ENCODE measurements at places on chromosomes 16 and 17.
A peak's percentile ranks its signal among the peaks of the same experiment; 100 is the strongest.

- DNase-seq = no peak
Observed at GRCh38 chr16:73279451-73279850, 231.5 kb upstream of the ZFHX3 start.

DNA sequence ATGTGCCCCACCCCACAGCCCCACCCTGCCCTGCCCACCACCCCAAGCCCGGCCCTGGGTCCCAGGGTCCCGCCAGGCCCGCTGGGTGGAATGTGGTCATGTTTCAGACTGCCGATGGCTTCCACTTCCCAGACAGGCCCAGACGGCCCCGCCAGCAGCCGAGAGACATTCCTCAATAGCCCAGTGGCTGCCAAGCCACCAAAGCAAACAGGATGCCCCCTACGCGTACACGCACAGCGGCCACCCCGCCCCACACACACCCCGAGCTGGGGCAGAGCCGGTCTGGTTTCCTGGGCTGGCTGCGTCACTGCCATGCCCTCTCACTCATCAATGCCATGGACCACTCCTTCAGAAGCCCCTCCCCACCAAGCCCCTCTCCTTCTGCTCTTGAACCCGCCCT is 1.2 kb upstream of the KRT17 start:
- no peak for DNase-seq

GRCh38 chr16:58040945-58041627 is 15.5 kb downstream of the MMP15 start:
- no peak for DNase-seq

GRCh38 chr16:25066747-25067631 is 44.6 kb upstream of the LCMT1 start:
- DNase-seq = peak; percentile 55

GRCh38 chr17:57309479-57309878 is 53.2 kb downstream of the MSI2 start:
- no peak for DNase-seq

DNA sequence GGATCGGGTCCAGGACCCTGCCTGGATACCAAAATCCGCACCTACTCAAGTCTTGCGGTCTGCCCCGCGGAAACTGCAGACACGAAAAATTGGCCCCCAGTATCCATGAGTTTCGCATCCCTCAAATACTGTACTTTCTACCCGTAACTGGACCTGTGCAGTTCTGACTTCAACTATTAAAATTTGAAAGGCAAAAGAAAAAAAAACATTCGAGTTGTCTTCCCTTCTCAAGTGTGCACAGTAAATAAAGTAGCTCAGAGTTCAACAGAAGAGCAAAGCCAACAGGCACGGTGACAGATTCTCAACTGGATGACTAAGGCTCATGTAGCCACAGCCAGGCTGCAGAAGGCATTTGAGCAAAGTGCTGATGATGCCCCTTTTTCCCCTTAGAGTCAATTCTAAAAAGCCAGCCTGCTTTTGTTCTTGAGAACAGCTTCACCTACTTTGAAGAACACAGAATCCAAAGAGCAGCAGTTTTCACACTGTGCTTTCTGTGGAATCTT is 32.5 kb downstream of the MARF1 start:
- no peak for DNase-seq

GRCh38 chr16:74304164-74304834 is 7.7 kb downstream of the PSMD7 start:
- no peak for DNase-seq

- DNase-seq = no peak
Observed at GRCh38 chr17:78315355-78316114, 44.3 kb downstream of the SOCS3 start.

DNA sequence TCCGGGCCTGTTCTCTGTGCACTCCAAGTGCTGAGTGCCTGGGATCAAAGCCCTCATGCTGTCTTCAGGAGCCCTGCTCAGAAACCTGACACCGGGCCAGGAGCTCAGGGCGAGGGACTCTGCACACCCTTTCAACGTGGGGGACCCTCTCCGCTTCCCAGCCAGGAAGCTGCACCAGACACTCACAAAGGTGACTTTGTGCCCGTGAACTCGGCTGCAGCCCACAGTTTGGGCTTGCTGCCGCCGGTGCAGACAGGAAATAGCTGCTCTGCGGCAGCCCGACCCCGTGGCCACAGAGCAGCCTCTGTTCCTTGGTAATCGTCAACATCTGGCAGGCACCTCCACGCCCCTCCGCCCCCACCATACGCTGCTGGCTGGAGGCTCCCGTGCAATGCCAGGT is 93.4 kb upstream of the METRNL start:
- DNase-seq = no peak

DNA sequence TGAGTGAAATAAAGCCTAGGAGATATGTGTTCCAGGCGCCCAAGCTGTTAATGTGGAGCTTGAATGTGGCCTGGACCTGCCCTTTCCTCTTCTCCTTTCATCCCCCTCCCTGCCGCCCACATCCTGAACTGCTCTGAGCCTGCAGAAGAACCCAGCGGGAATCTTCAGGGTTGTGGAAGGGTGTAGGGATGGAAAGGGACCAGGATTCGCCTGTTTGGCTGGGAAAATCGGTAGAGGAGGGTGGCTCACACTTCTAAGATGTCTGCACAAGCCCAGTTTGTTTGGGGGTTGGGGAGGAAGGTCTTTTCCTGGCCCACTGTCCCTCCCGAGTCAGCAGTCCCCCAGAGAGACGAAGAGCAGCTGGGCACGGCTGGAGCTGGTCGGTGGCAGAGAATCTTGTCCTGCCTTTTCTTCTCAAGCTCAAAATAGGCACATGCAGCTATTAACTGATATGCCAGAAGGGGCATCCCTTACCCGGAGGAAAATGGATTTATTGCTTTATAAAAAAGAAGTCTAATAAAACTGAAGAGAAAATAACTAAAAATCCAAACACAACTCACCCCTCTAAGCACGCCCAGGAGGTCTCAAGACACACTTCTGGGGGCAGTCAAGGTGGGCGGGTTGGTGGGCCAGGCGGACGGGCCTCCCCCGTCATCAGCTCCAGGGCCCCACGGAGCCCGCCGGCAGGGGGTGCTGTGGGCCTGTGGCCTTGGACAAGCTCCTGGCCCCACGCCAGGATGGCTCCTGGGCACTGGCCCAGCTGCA is 11.5 kb upstream of the PITPNA start:
- DNase-seq = peak; percentile 80

- no peak for DNase-seq
Observed at GRCh38 chr17:29597361-29598172, 4.6 kb downstream of the ANKRD13B start.

DNA sequence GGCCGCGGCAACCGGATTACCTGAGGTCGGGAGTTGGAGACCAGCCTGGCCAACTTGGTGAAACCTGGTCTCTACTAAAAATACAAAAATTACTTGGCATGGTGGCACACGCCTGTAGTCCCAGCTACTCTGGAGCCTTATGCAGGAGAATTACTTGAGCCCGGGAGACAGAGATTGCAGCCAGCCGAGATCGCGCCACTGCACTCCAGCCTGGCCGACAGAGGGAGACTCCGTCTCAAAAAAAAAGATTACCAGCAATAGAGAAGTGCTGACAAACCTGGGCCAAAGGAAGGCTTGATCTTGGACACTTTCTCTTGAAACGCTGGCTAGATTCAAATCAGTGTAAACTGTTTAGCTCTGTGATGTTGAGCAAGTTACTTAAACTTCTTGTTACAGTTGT is 4.3 kb downstream of the MT1H start:
- no peak for DNase-seq

DNA sequence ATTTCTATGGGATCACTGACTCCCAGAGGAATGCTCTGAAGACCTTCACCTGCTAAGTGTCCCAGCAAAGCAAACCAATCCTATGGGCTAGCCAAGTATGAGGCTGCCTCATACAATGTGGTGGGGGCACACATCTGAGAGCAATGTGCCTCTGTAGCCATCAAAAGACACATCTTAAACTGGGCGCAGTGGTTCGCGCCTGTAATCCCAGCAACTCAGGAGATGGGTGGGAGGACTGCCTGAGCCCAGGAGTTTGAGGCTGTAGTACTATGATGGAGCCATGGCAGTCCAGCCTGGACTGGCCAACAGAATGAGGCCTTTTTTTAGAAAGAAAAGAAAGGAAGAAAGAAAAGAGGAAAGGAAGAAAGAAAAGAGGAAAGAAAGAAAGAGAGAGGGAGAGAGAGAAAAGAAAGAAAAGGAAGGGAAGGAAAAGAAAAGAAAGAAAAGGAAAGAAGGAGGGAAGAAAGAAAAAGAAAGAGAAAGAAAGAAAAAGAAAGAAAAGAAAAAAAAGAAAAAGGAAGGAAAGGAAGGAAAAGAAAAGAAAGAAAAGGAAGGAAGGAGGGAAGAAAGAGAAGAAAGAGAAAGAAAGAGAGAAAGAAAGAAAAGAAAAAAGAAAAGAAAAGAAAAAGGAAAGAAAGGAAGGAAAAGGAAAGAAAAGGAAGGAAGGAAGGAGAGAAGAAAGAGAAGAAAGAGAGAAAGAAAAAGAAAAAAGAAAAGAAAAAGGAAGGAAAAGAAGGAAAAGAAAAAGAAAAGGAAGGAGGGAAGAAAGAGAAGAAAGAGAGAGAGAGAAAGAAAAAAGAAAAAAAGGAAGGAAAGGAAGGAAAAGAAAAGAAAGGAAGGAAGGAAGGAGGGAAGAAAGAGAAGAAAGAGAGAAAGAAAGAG is 430.3 kb downstream of the SLC39A11 start:
- DNase-seq = no peak

- DNase-seq = no peak
Observed at GRCh38 chr17:63350364-63350763, 95.7 kb downstream of the CYB561 start.

- DNase-seq = no peak
Observed at GRCh38 chr16:3266873-3267537, 10.6 kb upstream of the MEFV start.

DNA sequence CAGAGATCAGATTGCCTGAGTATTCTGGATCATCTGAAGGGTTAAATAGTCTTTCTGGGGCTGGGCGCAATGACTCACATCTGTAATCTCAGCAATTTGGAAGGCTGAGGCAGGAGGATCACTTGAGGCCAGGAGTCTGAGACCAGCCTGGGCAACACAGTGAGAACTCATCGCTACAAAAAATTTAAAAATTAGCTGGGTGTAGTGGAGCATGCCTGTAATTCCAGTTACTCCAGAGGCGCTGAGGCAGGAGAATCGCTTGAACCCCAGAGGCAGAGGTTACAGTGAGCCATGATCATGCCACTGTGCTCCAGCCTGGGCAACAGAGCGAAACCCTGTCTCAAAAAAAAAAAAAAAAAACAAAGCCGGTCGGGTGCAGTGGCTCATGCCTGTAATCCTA is 15.7 kb downstream of the MVP start:
- DNase-seq = no peak

DNA sequence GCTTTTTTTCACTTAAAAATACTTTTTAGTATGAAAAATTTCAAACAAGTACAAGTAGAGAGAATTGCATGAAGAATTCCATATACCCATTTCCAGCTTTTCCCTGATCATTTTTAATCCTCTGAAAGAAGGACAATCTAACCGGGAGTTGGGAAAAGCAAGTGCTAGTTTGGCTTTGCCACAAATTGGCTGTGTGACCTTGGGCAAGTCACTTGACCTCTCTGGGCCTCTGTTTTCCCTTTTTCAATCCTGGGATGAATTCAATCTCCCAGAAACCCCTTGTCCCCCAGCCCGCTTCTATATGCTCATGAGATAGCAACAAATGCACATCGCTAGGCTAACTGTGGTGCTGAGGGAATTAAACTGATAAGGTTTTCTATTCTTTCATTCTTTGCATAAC is 49.4 kb downstream of the ASIC2 start:
- DNase-seq = no peak

- no peak for DNase-seq
Observed at GRCh38 chr17:27381007-27381501, 75.2 kb upstream of the KSR1 start.

GRCh38 chr17:78997881-78998280 is 11.7 kb downstream of the CANT1 start:
- no peak for DNase-seq

DNA sequence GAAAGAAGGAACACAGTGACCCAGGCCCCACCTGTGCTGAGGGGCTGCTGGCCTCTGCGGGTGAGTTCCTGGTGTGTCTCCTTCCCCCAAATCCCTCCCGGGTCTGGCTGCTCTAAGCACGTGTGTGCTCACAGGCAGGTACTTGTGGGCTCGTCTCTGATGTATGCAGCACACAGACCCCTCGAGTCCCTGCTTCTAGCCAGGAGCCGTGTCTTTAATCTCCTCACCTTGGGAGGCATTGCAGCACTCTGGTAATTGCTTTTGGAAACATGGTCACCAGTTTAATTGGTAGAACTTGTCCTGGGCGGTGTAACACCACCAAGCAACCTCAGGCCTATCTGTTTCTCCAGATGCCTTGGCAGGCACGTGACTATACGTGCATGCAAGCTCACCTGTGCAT is 8.8 kb upstream of the RPL38 start:
- no peak for DNase-seq

DNA sequence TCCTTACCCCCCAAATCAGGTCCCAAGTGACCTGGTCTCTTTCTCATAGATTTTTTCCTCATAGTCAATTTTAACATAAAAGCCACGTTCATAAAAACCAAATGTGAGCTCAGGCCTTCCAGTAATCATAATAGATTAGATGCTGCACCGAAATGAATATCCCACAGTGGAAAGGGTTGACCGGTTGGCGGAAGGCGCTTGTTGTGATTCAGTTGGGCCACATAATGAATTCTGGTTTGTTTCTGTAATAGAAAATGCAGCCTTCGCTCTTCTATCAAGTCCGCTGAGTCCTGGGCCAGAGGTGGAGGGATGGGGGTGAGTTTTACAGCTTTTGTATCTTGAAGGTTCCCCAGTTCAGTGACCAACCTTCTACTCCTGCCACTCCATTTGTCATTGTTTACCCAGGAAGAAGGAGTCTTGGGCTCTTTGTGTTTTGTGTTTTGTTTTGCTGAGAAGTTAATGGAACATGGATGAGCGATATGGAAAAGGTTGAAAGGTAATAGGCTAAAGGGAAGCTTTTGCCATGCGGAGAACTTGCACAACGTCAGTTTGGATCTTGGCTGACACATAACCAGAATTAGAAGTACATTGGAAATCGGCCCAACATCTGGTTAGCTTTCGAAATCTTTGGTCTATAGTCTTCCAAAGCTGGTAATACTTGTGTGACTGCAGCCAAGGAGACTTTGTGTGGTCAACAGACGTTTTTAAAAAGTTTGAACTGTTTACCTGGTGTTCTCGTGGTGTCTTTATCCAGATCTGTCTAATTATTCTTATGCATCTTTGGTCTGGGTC is 89.5 kb downstream of the CLEC16A start:
- DNase-seq = no peak

DNA sequence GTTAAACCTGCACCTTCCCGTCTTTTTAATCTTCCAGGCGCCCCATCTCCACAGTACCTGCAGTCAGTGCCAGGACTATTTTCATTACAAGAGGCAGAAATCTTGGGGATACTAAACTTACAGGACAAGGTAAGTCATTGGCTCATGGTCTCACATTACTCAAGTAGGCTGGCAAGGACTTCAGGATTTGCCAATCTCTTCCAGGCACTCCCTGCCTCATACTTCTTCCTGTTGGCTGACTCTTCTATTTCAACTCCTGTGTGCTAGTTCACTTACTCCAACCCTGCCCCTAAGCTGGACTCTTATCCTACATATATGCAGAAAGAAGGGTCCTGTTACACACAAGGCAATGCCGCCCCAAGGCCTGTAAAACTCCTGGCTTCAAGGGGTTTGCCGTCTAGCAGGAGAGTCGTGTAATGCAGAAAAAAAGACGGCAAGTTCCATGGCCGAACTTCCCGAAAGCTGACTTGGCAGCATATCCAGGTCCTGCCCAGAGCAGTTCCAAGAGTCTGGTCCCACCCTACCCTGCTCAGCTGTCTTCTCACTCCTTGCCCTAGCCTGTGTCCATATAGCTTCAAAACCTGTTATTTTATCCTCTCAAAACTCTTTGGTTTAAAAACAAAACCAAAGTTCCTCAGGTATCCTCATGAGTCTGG is 14.8 kb downstream of the ERN1 start:
- no peak for DNase-seq

- DNase-seq = no peak
Observed at GRCh38 chr17:1083451-1084187, 86.7 kb downstream of the TIMM22 start.

Data from right renal pelvis (tissue), 4 donors.